Naive thymus-derived CD8-positive, alpha-beta T cell (primary cell): ENCODE measurements at places on chromosomes 13 and 19.

- DNase-seq = no peak
These were observed 618 bp downstream of the TMEM38A start for GRCh38 chr19:16661480-16662034.

GRCh38 chr19:50912727-50913716 is 1.8 kb upstream of the KLK4 start:
- DNase-seq = no peak

DNA sequence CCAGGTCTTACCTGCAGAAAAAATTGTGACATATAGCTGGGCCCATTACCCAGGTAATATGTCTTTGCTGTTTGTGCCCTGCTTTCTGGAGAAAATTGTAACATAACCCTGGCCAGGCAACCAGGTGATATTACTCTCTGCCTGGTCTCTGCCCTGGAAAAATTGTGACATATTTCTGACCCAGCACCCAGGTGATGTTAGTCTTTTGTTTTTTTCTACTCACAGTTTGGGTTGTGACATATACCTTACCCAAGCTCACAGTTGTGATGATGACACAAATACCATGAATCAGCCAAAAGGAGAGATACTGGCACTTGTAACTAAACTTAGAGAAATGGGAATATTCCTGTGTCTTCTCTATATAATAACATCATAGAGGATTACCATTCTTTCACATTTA is 6.5 kb upstream of the ZNF726 start:
- no peak for DNase-seq

- DNase-seq = no peak
These were observed 109.7 kb downstream of the NUFIP1 start for GRCh38 chr13:44879452-44880058.

GRCh38 chr13:64845110-64845509 is 2385.0 kb downstream of the PCDH9 start:
- DNase-seq = no peak

GRCh38 chr13:93818345-93818744 is 591.7 kb downstream of the GPC6 start:
- DNase-seq = no peak

DNA sequence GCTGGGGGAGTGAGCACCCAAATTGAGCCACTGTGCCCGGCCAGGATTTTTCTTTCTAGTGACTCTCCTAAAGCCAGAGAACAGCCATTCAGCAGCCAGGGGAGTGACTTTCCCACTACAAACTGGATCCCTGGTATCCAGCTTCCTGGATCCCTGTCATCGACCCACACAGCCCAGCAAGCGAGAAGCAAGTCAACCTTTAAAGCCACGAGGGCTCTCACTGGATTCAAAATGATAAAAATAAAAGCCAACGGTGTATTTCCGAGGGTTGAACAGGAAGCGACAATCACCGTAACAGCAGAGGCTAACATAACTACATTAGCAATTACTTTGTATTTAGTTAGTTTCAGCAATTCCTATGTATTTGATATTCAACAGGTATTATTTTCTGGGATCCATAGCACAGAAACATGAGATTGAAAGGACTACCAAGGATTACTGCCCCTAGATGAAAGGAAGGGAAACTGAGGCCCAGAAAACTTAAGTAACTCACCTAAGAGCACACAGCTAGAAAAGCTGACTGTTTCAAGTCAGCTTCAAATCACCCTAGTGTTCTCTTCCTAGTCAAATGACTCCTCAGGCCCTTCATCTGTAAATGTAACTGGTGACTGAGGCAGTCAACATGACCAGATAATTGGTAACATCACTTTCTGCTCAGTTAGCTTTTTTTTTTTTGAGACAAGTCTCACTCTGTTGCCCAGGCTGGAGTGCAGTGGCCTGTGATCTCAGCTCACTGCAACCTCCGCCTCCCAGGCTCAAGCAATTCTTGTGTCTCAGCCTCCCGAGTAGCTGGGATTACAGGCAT is 2.7 kb downstream of the RFX1 start:
- DNase-seq = no peak

DNA sequence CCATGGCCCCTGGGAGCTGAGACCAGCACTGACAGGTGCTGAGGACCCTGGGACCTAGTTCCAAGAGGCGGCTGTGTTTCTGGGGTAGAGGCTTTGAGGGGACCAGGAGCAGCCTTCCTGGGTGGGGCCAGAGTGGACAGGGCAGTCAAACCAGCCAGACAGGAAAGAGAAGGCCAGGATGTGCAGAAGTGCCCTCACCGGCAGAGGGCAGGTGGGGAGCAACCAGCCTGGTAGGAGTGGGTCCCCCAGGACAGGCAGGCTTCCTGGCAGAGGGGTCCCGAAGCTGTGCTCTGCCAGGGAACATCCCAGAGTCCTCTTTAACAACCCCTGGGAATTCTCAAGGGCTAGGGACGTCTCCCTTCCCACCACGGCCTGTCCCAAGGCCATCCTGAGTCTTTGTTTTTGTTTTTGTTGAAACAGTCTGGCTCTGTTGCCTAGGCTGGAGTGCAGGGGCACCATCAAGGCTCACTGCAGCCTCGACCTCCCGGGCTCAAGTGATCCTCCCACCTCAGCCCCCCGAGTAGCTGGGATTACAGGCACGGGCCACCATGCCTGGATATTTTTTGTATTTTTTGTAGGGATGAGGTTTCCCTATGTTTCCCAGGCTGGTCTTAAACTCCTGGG is 3.0 kb upstream of the HIPK4 start:
- DNase-seq = no peak

DNA sequence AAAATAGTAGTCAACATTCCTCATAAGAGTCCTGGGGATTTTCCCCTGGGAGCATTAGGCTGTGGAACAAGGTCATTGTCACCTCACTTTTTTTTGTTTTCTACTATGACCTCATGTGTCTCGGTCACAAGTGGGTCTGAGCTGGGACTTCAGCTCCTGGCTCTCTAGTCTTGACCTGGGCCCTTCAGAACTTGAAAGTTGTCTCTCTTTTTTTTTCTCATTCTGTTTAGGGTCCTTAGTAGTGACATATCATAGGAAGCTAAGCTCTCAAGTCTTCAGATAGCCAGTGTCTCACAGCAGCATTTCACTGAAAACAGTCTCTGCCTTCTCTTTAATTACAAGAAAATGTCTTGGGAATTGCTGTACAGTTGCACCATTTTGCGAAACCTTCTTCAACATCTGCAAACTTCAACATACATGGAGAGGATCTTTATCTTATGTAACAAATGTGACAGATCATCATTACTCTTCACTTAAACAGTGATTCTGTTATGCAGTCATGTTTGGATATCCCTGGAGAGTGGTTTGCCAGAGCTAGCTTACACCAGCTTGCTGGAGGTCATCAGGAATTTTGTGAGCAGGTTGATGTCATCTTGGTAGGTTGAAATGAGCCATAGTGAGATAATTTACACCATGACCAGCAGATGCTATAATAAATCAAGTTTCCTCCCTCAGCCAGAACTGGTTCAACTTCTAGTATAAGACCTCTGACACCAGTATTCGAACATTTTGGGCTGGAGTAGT is 131.5 kb downstream of the GPC5 start:
- DNase-seq = no peak

- DNase-seq = no peak
These were observed 7.8 kb downstream of the CYP4F11 start for GRCh38 chr19:15926484-15926883.

GRCh38 chr13:73158851-73159250 is 100.0 kb downstream of the KLF5 start:
- DNase-seq = no peak

DNA sequence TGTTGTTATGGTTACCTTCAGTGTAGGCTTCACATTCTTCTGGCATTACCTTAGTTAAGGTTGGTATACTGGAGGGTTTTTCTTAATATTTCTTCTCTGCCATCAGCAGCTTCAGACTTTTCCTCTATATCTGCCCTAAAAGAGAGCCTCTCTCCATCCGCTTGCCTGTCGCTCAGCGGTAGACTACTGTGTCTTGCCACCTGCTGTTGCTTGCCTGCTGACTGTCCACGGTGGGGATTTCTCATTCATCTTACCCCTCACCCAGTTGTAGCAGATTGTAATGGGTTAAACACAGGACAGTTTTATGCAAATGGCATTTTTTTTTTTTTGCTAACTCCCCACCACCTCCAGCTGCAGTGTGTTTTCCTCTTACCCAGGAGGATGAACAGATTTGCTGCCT is 577.2 kb downstream of the SLITRK5 start:
- DNase-seq = no peak

DNA sequence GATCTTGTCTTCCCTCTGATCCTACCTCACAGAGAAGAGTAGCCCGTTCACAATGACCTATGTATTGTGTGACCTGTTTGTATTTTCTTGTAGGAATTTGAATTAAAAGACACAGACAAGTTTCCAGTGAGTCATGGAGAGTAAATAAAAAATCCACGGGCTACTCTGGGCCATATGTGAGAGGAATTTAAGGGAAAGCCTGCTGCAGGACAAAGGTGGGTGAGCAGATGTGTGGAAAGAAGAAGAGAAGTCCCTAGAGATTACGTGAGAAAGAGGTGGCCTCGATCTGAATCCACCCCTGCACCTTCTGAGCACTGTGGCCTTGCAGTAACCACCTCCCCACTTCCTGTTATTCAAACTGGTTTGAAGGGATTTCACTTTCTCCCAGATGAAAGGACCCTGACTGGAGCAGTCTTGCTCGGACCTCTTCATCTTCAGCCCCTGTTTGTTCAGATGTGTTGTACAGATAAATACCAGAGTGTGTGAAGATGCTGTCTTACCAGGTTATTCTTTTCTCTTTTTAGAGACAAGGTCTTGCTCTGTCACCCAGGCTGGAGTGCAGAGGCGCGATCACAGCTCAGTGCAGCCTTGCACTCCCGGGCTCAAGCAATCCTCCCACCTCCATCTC is 205.4 kb downstream of the PDS5B start:
- DNase-seq = peak; percentile 34

GRCh38 chr19:54035215-54036178 is 28.2 kb downstream of the VSTM1 start:
- no peak for DNase-seq

GRCh38 chr13:30963791-30964190 is 31.3 kb downstream of the TEX26 start:
- no peak for DNase-seq

DNA sequence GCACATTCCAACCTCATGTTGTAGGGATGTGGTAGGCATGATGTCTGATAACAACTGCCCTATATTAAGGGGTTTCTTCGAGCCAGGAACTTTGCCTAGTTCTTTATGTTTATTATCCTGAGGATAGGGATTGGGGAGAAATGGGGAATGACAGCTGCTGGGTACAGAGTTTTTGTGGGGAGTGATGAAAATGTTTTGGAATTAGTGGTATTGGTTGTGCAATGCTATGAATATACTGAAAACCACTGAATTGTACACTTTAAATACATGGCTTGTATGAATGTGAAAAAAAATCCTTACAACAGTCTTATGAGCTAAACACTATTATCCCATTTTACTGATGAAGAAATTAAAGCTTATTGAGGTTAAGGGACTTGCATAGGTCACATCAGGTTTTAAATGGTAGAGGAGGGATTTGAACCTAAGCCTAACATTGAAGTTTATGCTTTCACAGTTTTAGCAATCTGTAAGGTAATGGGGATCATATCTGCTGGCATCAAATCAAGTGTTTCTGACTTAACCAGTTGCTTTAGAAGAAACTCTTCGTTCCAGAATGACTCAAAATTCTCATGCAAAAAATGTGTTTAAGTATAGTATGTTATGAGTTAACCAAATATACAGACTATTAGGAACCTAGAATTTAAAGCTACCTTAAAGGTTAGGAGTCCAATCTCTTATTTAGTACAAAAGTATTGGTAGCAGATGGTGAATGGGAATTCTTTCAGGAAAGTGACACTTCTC is 61.4 kb downstream of the ERCC5 start:
- DNase-seq = no peak

DNA sequence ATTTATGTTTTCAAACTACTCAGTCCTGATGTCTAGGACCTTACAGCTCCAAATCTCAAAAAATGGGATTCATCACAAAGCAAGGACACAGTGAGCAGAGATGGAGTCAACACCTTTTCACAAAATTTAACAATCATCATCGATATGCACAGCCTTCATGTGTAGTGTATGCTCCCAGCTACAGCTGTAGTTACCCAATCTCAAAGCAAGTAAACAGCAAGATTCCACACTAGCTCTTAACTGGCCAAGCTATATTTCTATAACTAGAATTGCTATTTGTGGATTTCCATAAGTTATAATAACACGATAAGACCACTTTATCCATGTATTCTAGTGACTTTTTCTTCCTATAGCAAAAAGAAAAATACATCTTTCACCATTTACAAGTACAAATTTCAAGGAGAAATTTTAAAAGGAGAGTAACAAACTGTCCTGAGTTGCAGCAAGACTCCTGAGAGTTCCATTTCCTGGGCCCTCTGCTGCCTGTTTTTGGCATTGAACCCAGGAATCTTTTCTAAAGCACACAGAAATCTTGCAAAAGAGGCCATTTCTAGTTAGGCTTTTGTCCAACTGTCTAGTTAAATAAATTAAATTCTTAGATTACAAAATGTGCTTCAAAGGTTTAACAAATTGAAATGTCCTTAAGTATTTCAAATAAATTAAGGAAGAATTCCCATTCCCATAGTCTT is 460.6 kb downstream of the FGF14 start:
- DNase-seq = no peak

- peak; percentile 95 for DNase-seq
These were observed at the start of gene HDGFL2 for GRCh38 chr19:4472174-4472974. Gene HDGFL2, plus strand, starts transcription at chr19:4472297. Its CDS starts 54 bp downstream, at chr19:4472351.

GRCh38 chr13:43894438-43894837 is 14.7 kb downstream of the LACC1 start:
- DNase-seq = no peak

- DNase-seq = no peak
These were observed 498.6 kb downstream of the FGF9 start for GRCh38 chr13:22169473-22169872.

- DNase-seq = no peak
These were observed 29.7 kb downstream of the ZIC5 start for GRCh38 chr13:99941911-99942310.
